ENCODE measurements at places on chromosomes 2 and 18.

GRCh38 chr18:32036506-32037180 is 18.0 kb downstream of the RNF125 start:
- no peak for DNase-seq

GRCh38 chr2:177316756-177317155 is 52.2 kb upstream of the NFE2L2 start:
- DNase-seq: no peak

GRCh38 chr2:172607379-172607928 is 51.6 kb downstream of the PDK1 start:
- no peak for DNase-seq

DNA sequence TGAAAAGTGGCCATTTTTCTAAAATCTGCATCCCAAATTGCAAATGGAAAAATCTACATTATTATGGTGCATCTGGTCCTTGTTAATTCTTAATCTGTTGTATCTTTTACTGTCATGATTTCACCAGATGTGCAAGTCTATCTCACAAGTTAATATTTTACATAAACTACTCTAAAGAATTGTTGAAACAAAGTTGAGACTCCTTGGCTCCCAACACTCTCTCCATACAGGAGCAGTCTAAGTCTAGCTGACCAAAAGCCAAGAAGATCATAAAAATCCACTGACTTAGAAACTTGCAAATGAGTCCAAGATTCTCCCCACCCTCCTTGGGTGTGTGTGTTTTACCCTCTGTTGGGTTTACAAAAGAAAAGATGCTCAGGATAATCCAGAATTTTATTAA is 85.1 kb downstream of the NCKAP5 start:
- no peak for DNase-seq

DNA sequence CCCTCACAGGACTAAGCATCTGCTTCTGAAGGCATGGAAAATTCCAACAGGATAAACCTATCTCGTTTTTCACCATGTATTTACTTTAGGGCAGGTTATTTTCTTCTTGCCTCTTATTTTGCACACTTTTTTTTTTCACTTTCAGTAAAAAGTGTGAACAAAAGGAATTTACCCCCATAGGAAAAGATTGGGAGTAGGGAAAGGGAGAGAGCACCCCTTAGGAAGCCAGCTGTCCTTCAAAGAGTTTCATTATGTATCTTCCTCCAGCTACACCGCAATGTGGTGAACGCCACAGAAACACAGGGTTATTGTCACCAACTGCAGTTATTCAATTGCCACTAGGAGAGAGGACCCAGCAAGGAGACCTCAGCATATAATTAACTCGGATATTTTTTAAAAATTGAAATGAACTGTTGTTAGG is 286.2 kb upstream of the VRK2 start:
- no peak for DNase-seq

DNA sequence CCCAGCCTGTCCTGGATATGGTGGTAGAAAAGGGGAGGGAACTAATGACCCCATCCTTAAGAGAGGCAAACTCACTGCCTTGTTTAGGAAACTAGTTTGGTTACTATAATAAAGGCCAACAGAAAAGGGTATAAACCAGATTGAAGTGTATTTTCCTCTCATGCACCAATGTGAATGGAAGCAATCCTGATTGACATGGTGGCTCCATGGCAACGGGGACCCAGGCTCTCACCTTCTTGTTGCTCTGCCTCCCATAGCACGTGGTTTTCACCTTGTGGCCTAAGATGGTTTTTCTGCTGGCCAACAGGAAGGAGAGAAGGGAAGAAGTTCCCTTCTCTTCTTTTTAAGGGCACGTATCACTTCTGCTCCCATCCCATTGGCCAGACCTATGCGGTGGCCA is 67.3 kb upstream of the NRP2 start:
- DNase-seq: no peak

DNA sequence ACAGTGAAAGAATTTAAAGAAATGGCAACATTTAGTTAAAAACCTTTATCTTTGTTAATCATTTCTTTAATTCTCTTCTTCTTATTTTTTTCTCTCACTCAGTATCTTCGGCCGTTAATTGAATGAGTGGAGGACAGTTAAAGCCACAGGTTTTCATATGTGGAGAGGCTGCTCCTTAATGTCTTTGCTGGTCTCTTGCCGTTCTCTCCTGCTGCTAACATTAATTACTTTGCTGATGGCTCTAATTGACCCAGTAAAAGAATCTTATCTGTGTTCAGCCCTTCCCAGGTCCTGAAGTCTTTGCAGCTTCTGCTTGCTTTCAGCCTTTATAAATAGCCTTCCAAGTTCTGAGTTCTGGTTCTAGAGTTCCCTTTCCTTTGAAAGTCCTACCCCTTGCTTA is 77.1 kb downstream of the ADAM23 start:
- DNase-seq: no peak

DNA sequence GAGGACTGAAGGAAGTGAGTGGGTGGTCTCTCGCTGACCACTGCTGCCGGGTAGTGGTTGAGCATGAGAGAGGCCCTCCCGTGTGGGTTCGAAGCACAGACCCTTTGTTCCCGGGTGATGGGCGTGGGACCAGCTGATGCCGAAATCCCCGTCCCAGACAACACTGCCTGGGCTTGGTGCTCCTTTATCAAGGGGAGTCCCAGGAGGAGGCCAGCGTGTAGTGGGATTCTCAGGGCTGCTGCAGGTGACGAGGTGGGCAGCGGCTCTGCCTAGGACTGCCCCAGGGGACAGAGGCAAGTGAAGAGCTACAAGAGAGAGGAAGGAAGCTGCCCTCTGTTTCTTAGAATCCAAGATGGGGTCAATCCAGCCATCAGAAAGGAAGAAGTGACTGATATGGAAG is 251.3 kb upstream of the PXDN start:
- DNase-seq: no peak

- no peak for DNase-seq
Measured at GRCh38 chr18:75477900-75478299, 50.4 kb upstream of the SMIM21 start.

GRCh38 chr18:37393945-37394609 is 171.5 kb downstream of the CELF4 start:
- DNase-seq: no peak

GRCh38 chr2:118013221-118013723 is 598 bp downstream of the CCDC93 start:
- peak; percentile 39 for DNase-seq

- no peak for DNase-seq
Measured at GRCh38 chr2:168114619-168115018, 132.8 kb downstream of the STK39 start.

DNA sequence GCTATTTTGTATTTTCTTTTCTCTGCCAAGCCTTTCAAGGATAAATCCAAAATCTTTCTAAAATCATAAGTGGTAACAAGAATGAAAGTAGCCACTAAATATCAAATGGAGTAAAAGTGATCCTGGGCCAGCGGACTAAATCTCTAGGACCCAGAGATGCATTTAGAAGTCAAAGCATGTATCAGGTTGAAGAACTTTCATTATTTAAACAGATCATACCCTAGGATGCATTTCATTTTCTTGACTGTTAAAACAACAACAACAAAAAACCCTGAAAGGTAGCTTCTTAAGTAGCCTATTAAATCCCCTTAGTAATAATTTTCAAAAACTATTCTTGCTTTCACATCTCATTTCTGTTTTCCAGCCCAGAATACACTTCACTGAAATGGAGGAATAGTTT is 4.8 kb upstream of the POU3F3 start:
- DNase-seq: no peak

DNA sequence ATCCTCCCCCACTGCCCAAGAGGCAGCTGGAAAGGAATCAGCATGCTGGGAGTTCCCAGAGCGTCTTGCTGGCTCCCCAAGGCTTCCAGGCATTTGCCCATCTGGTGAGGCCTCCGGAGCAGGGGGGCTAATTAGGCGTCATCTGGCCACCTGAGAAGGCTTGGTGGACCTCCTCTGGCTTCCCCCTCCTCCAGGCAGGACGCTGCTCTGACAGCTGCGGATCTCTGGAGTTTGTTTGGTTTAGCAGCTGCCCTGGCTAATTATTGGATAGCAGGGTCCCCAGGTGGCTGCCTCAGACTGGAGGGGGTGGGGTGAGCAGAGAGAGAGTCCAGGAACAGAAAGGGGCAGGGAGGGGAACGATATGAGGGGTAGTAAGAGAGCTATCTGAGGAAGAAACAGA is 425.2 kb upstream of the MEX3C start:
- no peak for DNase-seq

- no peak for DNase-seq
Measured at GRCh38 chr2:199734651-199735050, 116.3 kb downstream of the FTCDNL1 start.

GRCh38 chr2:187155476-187155875 is 292.6 kb downstream of the CALCRL start:
- DNase-seq: no peak

DNA sequence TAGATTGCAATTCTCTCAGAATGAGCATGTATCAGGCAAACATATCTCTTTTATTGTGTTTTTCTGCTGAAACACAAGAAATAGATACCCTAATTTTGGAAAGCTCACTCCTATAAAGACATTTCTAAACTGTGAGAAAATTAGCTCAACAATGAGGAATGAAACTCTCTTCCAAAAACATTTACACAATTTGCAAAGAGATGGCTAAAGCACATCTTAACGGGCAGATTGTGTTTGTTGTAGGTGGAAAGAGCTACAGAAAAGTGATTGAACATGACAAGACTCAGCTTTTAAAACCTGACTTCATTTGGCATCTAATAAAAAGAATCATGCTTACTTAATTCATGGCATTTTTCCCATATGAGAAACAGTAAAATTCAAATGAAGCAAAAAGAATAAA is 175.0 kb upstream of the SLC39A10 start:
- DNase-seq: no peak

- no peak for DNase-seq
Measured at GRCh38 chr2:224126440-224126839, 87.4 kb upstream of the SERPINE2 start.

GRCh38 chr18:50330176-50330575 is 42.7 kb upstream of the CXXC1 start:
- no peak for DNase-seq

GRCh38 chr2:102187496-102188150 is 800 bp downstream of the IL1RL2 start:
- no peak for DNase-seq

DNA sequence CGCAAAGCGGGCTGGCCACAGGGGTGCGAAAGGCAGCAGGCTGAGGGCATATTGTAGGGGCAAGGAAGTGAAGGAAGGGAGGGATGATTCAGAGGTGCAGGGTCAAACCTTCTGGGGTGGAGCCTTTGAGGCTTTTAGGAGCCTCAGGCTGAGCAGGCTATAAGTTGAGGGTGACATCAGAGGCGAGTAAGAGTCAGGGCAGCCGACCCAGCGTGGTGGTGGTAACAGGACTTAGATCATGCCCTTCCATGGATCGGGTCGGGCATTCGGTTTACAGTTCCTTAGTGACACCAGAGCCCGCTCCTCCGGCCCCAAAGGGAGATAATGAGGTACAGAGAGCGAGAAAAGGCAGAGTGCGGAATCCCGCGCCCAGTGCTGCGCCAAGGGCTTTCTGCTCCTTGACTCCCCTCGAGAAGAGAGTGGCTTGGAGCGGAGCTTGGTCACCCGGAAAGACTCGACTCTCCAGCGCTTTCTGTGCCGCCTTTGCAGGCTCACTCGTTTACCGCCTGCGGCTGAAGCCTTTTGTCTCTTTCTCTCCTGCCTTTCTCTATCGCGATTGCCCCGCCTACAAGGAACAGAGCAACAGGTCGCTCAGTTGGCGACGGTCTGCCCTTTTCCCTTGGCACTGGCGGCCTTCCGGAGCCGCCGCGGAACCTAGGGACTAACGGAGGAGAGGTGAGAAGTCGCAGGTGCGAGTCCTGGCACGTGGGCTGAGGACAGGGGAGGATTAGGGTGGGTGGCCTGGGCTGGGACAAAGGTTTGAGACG is 720 bp downstream of the LBX2 start:
- DNase-seq: no peak

DNA sequence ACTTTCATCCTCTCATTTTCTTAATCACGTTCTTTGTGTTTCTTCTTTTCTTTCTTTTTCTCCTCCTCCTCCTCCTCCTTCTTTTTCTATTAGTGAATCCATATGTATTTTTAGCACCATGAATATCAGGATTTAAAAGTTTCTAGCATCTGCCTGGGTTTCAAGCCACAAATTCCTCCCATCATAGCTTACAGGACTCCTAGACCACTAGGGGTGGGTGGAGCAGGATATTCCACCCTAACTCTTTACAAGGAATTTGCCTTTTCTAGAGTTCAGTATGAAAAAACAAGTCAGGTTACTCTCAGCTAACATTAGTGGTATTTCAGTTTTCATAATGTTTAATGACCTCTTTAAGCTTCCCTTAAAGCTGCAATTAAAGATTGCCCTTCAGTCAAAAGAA is 19.1 kb upstream of the LRRTM1 start:
- no peak for DNase-seq

GRCh38 chr18:23573626-23574431 is 12.5 kb downstream of the NPC1 start:
- no peak for DNase-seq

- no peak for DNase-seq
Measured at GRCh38 chr2:127110985-127111384, 4.0 kb upstream of the BIN1 start.

DNA sequence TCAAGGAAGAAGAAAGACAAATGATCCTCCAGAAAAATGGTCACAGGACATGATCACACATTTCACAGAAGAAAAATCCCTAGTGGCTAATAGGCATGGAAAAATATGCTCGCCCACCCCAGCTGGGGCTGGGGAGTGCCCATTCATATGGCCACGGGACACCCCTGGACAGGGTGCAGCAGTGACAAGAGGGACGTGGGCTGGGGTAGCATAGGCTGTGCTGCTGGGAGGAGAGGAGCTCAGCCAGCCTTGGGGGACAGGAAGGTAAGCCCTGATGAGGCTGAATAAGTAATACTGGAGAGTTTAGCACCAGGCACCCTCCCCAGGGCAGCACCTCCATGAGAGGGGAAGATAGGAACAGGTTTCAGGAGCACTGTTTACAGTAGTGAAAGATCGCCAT is 254.9 kb upstream of the HS6ST1 start:
- DNase-seq: no peak

- no peak for DNase-seq
Measured at GRCh38 chr2:117921520-117921919, 92.3 kb downstream of the CCDC93 start.

- no peak for DNase-seq
Measured at GRCh38 chr2:174112073-174112472, 136.3 kb downstream of the OLA1 start.

GRCh38 chr2:239788576-239789098 is 236.5 kb downstream of the NDUFA10 start:
- no peak for DNase-seq

DNA sequence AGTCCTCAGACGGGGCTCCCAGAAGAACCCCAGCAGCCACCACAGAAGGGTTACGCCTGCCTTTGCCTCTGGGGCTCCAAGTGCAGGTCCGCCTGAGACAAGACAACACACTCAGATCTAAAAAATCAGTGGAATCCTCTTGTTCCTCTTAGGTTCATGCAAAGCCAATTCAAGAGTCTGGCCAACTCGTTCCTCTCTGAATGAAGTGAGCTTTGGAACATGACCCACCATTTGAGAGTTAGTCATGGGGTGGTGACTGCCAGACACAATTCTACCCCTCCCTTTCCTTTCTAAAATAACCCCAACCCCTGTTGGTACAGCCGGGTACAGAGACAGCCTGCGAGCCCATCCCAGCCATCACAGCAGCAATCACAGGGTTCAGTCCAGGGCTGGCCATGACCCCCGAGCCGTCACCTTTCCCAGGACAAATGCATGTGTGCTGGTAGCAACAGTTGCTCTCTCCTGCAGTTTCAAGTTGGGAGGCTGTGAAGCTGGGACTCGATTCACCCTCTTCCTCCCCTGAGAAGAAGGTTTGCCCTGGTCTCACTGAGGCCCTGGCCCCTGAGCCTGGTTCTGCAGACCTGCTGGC is 183.1 kb upstream of the SH3BP4 start:
- no peak for DNase-seq
